GM23248 (cell line): ENCODE measurements at places on chromosomes 13 and 19. TPM values are rescaled to one million over a fixed set of nuclear protein-coding genes. Genes with fewer than 3 reads are reported as not detected.
A peak's percentile ranks its signal among the peaks of the same experiment; 100 is the strongest.

DNA sequence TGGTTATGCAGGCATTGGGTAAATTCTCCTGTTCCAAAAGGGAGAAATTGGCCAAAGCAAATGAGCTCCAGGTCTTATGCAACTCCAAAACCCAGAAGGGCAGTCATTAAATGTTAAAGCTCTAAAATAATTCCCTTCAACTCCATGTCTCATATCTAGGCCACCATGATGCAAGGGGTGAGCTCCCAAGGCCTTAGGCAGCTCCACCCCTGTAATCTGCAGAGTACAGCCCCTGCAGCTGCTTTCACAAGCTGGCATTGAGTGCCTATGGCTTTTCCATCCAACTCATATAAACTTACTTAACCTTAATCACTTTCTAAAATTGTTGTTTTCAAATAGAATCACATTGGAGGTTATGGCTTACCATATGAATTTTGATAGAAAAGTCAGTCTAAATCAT lies 44.7 kb upstream of the ZNF429 start:
- DNase-seq: no peak

DNA sequence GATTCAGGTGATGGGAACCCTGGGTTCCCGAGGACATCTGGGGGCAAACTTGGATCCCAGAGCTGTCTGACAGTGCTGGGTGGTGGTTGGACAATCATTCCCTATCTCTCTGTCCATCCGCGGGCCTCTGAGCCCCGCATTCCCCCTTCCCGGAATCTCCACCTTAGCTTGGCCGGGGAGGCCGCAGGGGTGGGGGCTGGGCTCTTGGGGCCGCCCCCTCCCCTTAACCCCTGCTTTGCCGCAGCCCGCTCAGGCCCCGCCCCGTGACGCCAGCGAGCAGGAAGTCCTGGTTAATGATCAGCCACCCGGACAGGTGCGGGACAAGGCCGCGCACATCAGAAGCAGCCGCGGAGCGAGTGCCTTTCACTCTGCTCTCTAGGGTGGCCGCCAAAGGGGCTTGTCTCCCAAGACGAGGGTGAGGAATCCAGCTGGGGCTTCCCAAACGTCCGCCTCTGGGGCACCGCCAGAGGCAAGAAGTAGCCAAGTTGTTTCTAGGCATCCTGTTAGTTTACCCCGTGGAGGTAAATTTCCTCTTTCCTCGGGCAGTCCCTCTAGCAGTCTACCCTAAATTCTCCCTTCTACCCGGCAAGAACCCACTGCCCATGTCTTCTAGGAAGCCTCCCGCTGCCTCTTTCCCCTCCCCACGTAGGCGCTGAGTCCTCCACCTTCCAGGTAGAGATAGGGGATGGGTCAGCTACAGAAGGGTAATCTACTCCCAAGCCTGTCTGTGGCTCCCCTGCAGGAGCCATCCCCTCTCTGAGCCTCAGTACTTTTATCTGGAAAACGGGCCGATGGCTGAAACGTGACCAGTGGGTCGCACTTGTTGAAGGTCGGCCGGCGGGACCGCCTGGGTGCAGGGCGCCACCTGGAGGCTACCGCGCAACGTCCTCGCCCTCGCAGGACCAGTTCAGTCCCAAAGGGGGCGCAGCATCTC lies 3.0 kb downstream of the IRF2BP1 start:
- DNase-seq: peak; percentile 95

DNA sequence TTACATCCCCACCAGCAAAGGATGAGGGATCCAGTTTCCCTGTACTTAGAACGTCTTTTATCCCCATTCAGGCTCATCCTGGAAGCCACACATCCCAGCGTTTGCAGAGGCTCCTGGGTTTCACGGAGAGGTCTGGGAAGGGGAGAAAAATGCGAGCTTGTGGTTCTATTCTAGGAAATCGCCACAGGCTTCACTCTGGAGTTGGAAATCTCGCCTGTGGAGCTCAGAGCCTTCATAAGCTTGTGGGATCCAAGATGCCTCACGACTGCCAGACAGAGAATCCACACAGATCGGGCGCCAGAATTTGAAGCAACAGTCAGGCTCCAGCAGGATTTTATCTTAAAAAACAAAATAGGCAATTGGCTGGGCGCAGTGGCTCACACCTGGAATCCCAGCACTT lies 157.9 kb downstream of the PTPRS start:
- no peak for DNase-seq

PSG6 gene
- total RNA-seq: not detected in 2 replicates

DNA sequence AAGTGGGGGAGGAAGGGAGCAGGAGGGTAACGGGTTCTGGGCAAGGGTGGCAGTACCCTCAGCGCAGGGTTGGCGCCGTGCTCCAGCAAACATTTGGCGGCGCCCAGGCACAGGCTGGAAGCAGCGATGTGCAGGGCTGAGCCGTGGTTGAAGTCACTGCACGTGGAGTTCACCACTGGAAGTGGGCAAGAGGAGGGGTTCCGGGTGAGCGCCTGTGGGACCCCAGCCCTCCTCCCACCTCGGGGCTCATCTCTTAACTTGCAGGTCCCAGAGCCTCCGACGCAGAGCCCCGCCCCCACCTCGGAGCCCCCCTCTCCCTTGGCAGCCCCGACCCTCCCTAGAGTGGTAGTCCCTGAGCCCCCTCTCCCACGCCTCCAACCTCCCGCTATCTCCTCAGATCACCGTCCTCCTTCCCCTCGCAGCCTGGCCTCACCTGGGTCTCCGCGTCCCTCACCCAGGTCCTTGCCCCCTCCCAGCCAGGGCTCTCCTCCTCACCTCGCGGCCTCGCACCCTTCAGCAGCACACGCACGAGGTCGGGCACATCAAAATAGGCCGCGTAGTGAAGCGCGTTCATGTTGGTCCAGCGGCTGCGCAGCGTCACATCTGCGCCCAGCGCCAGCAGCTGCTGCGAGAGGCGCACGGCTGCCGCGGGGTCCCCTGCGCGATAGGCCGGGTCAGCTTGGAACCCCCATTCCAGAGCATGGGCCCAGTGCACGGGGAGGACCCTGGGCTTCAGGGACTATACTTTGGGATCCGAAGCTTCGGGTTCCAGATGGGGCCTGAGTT lies 6.4 kb downstream of the CLIP3 start:
- DNase-seq: no peak

DNA sequence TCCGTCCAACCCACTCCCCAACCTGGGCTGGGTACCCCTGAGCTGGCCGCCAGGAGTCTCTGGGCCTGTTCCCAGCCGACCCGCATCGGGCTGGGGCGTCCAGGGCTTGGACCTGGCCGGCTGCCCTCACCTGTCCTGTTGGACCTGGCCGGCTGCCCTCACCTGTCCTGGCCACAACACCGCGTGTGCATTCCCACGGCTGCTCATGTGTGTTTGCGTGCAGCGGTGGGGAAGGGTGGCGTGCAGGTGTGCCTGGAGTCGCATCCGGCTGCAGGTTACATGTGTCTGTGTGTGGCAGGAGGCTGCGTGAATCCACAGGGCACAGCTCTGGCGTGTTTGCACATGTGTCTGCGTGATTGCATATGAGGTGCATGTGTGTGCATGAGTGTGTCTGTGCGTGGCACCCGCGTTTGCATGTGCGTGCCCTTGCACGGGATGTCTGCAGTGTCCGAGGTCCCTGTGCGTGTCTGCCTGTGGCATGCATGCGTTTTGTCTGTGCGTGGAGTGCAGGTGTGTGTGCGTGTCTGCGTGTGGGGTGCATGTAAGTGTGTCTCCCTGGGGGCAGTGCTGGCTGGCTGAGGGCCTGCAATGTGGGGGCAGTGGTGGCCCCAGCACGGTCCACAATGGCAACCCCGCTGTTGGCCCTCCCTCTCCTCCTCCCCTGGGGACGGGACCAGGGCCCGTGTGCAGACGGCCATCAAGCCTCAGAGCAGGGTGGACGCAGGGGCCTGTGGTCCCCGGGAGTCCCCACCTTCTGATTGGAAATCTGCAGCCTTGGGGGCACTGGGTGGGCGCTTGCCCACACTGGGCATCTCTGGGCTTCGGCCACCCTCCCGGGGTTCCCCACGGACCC lies 3.4 kb downstream of the EFNA2 start:
- DNase-seq: no peak

ELL gene
- 22.1 and 24.2 TPM in 2 replicates for total RNA-seq

- DNase-seq: no peak
Observed at GRCh38 chr13:68984688-68985319, 1122.8 kb upstream of the ATXN8OS start.

RNF17 gene
- total RNA-seq: not detected in 2 replicates

- no peak for DNase-seq
Observed at GRCh38 chr19:35059006-35059798, 17.7 kb downstream of the HPN start.

FPR1 gene
- 0.13 TPM in 1 of 2 replicates, not detected in the other for total RNA-seq
